Aorta (tissue), 5 donors: ENCODE measurements at places on chromosomes 11 and 22. TPM values are rescaled to one million over a fixed set of nuclear protein-coding genes. Genes with fewer than 3 reads are reported as not detected.

Gene SLC25A45
- total RNA-seq, result 16.0 TPM

Gene KCNJ5
- 2.0 TPM for total RNA-seq

Gene HTR3A
- total RNA-seq, result not detected

Gene MMP12
- total RNA-seq, result 1.4 TPM

DNA sequence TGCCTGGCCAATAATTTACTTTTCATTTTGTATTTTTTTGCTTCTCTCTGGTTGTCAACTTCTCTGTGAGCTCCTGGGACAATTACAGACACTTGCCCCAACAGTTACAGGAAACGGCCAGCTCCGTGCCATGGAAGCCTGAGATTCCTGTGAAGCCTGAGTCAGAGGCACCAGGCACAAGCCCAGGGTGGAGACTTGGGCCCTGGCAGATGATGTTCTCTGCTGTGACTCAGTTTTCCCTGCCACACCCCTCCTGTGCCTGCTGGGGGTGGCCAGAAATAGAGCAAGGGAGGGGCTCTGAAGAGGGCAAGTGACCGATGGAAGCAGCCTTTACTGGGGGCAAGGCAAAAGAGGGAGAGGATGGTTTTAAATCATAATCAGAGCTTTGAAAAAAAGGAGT, 4.9 kb downstream of the ATP5MGL start:
- H3K27me3 ChIP-seq, result no peaks in the 10 kb centered on the region
- H3K4me3 ChIP-seq, result no peak overlapping the region
- H3K36me3 ChIP-seq, result no peaks in the 10 kb centered on the region
- no peak overlapping the region for H3K27ac ChIP-seq
- peaks cover 6% of the 10 kb centered on the region for H3K4me1 ChIP-seq
- DNase-seq, result peak; percentile 95

Gene TIMP3
- 410 TPM for total RNA-seq

Gene SCGB1D2
- total RNA-seq, result not detected

- H3K4me3 ChIP-seq, result no peak overlapping the region
- no peaks in the 10 kb centered on the region for H3K4me1 ChIP-seq
- no peaks in the 10 kb centered on the region for H3K36me3 ChIP-seq
- DNase-seq, result no peak
These were observed 59.4 kb upstream of the VPREB1 start for GRCh38 chr22:22185217-22185616.

GRCh38 chr11:71913756-71914526, 14.5 kb downstream of the XNDC1N start:
- DNase-seq, result no peak
- H3K4me3 ChIP-seq, result no peak overlapping the region
- peaks cover 3% of the 10 kb centered on the region for H3K36me3 ChIP-seq

Gene SCGB1C1
- total RNA-seq, result not detected

- no peaks in the 10 kb centered on the region for H3K27me3 ChIP-seq
- peaks cover 15% of the 10 kb centered on the region for H3K36me3 ChIP-seq
- DNase-seq, result no peak
- no peak overlapping the region for H3K4me3 ChIP-seq
These were observed 62.0 kb upstream of the CLTCL1 start for GRCh38 chr22:19353363-19354131.

DNA sequence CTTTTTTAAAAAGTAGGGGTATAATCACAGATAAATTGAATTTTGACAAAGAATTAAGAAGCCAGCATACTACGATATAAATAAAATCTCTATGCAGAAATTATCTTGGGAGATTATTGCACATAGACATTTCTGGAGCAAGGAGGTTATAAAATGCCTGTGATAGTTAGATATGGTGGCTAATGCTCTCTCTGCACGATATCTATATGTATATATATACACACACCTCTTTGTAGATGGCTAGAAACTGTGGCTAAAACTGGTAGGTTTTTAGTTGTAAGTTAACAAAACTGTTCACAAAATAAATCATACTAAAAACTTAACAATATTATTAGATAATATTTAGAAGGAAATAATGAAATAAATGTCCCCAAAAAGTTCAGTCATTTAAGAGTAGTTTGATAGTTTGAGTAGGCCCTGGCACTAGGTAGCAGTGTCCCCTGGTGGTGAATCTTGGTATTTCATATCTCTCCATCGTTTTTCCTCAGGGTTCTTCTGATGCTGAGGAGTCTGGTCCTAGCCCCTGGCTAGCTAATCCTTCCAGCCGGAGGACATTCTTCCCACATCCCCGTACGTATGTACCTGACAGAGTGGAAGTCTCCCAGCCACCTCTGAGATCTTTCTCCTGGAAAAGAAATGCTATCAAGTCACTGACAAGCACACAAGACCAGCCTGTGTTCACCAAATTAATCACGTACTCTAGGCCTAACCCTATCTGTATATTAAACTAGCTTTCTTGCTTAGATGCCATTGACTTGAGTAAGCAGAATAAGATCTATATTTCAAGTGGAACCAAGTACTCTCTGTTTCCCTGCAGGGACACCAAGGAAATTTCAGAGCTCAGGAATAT, 32.2 kb downstream of the ART5 start:
- H3K4me1 ChIP-seq, result no peaks in the 10 kb centered on the region
- H3K36me3 ChIP-seq, result no peaks in the 10 kb centered on the region
- no peak overlapping the region for H3K4me3 ChIP-seq
- H3K27ac ChIP-seq, result no peak overlapping the region
- no peaks in the 10 kb centered on the region for H3K27me3 ChIP-seq
- no peak for DNase-seq

DNA sequence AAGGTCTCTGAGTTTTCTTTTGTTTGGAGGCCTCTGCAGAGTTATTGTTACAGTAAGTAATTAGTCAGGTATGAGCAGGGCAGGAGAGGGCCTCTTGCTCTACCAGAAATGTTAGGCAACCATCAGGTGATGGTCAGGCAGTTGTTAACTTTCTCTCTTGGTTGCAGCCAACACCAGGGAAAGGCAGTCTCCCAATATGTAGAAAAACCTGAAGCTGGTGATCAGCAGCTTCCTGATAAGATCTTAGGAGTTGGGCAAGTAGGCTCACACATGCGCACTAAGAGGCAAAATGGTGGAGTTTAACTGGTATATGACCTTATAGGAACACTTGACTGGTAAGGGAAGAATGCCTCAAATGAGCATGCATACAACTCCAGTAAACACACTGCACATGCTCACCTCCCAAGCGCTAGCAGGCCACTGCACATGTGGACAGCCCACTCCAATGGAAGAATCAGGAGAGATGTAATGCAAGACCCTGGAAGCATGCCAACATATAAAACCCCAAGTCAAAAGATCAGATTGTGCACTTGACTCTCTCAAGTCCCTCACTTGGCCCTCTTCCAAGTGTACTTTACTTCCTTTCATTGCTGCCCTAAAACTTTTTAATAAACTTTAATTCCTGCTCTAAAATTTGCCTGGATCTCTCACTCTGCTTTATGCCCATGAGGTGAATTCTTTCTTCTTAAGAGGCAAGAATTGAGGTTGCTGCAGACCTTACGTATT, 23.7 kb upstream of the SLC35F2 start:
- DNase-seq, result no peak
- H3K27ac ChIP-seq, result no peak overlapping the region
- H3K4me1 ChIP-seq, result no peaks in the 10 kb centered on the region
- H3K36me3 ChIP-seq, result no peaks in the 10 kb centered on the region
- no peak overlapping the region for H3K4me3 ChIP-seq

Gene TBX1
- total RNA-seq, result 5.6 TPM

DNA sequence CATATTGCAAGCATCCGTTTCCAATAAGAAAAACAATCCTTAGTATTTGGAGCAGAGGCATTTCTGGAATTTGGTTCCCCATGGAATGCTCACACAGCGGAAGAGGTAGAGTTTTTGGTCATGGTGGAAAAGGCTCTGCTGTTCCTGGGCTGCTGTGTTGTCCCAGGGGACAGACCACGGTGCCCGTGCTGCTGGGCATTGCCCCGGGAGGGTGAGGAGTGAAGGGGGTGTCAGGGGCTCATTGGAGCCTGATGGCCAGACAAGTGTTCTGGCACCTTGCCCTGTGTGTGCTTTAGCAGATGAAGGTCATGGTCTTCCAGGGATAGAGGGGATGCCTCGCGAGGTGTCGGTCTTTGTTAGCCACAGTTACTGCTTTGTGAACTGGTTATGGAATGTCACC, 61.2 kb downstream of the MPPED1 start:
- no peak overlapping the region for H3K27ac ChIP-seq
- H3K27me3 ChIP-seq, result no peaks in the 10 kb centered on the region

DNA sequence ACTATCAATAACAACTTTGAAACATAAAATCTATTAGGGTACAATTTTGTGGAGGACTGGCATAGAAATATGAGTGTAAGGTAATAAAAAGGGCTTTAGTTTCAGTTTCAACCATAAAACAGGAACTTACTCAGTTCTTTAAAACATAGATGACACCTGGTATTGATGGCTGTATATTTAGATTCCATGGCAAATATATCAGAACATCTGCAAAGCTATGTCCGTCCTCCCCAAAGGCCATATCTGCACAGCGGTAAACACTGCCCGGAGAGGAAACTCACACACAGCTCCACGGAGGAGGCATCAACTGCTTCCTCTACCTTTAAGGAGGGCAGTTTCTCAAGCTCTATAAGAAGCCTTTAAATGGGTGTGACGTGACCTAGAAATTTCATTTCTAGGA, 993.3 kb downstream of the BRD1 start:
- H3K4me3 ChIP-seq, result no peak overlapping the region
- H3K4me1 ChIP-seq, result no peaks in the 10 kb centered on the region
- no peaks in the 10 kb centered on the region for H3K36me3 ChIP-seq
- H3K27me3 ChIP-seq, result no peaks in the 10 kb centered on the region

GRCh38 chr11:122743949-122744348, 88.4 kb downstream of the UBASH3B start:
- no peak overlapping the region for H3K27ac ChIP-seq
- H3K27me3 ChIP-seq, result no peaks in the 10 kb centered on the region
- DNase-seq, result peak; percentile 58
- no peaks in the 10 kb centered on the region for H3K4me1 ChIP-seq

DNA sequence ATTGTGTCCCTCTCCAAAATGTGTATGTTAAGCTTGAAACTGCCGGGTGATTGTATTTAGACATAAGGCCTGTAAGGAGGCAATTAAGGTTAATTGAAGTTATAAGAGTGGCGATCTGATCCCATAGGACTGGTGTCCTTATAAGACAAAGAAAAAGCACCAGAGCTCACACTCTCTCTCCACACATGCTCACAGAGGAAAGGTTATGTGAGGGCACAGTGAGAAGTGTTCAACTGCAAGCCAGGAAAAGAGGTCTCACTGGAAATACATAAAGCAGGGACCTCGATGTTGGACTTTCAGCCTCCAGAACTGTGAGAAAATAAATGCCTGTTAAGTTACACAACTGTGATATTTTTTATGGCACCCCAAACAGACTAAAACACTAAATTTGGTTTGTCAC, 1233.8 kb upstream of the CNTN5 start:
- no peaks in the 10 kb centered on the region for H3K4me1 ChIP-seq
- H3K27ac ChIP-seq, result no peak overlapping the region
- no peaks in the 10 kb centered on the region for H3K27me3 ChIP-seq

Gene GRAMD1B
- 4.5 TPM for total RNA-seq

GRCh38 chr11:132050049-132050448, 679.6 kb downstream of the NTM start:
- no peaks in the 10 kb centered on the region for H3K27me3 ChIP-seq
- no peak overlapping the region for H3K27ac ChIP-seq
- H3K36me3 ChIP-seq, result no peaks in the 10 kb centered on the region
- DNase-seq, result no peak

Gene LRRC74B
- total RNA-seq, result not detected

Gene LRRN4CL
- 8.5 TPM for total RNA-seq

GRCh38 chr11:66561178-66561974, 7.0 kb downstream of the CTSF start:
- H3K4me3 ChIP-seq, result no peak overlapping the region
- DNase-seq, result no peak
- no peaks in the 10 kb centered on the region for H3K36me3 ChIP-seq
- no peaks in the 10 kb centered on the region for H3K27me3 ChIP-seq
- no peak overlapping the region for H3K27ac ChIP-seq
- H3K4me1 ChIP-seq, result no peaks in the 10 kb centered on the region

- no peak overlapping the region for H3K4me3 ChIP-seq
- H3K27me3 ChIP-seq, result no peaks in the 10 kb centered on the region
- no peaks in the 10 kb centered on the region for H3K36me3 ChIP-seq
These were observed 21.2 kb upstream of the PDE3B start for GRCh38 chr11:14622223-14622954.

- no peaks in the 10 kb centered on the region for H3K4me1 ChIP-seq
- DNase-seq, result no peak
- H3K27me3 ChIP-seq, result no peaks in the 10 kb centered on the region
- H3K4me3 ChIP-seq, result no peak overlapping the region
- no peaks in the 10 kb centered on the region for H3K36me3 ChIP-seq
These were observed 27.2 kb downstream of the EIF3M start for GRCh38 chr11:32610797-32611352.

GRCh38 chr11:73538381-73538872, 59.5 kb downstream of the FAM168A start:
- no peaks in the 10 kb centered on the region for H3K27me3 ChIP-seq
- no peak overlapping the region for H3K4me3 ChIP-seq
- no peaks in the 10 kb centered on the region for H3K4me1 ChIP-seq

DNA sequence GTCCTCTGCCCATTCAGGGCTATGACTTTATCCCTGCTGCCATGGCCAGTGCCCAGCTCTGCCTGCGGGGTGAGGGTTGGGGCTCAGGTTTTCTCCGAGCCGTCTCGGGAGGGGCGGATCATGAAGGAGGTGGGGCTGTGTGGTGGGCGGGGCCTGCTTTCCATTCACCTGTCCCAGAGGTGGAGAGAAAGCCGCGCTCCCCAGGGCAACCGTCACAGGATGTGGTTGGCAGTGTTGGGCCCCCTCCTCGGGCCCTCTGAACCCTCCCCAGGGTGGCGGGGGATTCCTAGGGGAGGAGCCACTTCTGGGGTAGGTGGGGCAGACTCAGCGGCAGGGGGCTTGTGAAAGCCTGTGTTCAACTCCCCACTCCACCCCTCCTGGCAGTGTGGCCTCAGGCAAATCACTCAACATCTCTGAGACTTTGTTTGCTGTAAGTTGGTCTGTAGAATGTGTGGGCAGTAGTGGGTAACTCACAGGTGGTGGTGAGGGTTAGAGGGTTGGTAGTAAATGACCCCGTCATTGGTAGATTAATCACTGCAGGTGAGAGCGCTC, 50.3 kb downstream of the CD6 start:
- H3K27ac ChIP-seq, result no peak overlapping the region
- H3K27me3 ChIP-seq, result no peaks in the 10 kb centered on the region
- no peaks in the 10 kb centered on the region for H3K4me1 ChIP-seq
- no peak for DNase-seq
- H3K36me3 ChIP-seq, result no peaks in the 10 kb centered on the region
- H3K4me3 ChIP-seq, result no peak overlapping the region

DNA sequence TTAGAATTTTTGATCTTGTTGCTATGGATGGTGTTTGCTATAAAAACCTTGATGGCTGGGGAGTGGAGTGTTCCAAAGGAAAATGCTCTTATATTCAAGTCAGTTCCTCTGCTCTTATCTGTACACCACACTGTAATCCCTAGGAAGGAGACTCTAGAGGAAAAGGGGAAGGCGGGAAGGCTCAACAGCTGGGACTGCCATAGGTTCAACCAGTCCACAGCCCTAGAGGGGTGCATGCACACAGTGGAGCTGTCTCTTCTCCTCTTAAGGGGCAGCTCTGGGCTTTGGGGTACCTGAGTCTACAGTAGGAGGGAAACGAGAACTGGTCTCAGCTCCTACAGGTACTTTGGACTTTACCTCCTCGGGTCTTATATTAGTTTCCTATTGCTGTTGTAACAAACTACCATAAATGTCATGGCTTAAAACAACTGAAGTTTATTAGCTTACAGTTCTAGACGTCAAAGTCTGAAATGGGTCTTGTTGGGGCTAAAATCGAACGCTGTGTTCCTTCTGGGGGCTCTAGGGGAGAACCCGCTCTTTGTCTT, 77.2 kb upstream of the ZBED5 start:
- H3K27me3 ChIP-seq, result no peaks in the 10 kb centered on the region
- DNase-seq, result no peak
- H3K4me1 ChIP-seq, result no peaks in the 10 kb centered on the region
